ENCODE measurements at places on chromosomes 7 and 10.

GRCh38 chr10:121580276-121581116 is 17.7 kb downstream of the FGFR2 start:
- H3K4me3 ChIP-seq: no peak overlapping the region
- peaks cover 45% of the 10 kb centered on the region for H3K4me1 ChIP-seq
- no peaks in the 10 kb centered on the region for H3K27me3 ChIP-seq
- H3K36me3 ChIP-seq: no peaks in the 10 kb centered on the region
- H3K27ac ChIP-seq: no peak overlapping the region

DNA sequence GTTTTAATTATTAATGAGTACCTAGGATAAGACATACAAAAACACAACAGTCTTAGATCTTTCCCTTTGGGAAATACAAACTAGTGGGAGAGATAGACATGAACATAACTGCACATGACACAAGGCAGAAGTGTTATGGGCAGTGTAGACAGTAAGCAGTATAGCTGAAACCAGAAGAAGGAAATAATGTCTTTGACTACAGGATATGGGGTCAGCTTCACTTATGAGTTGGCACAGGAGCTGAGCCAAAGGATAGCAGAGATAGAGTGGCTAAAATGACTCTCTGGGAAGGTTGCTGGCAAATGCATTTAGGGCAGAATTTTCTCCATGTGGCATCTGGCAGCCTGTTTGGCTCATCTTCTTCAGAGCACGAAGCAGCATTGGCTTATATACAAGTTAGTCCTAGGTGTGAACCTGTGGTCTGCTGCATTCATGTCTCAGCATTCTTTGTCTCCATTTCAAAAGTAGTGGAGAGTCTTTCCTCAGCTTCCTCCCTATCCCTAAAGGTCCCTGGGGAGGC is 60.3 kb upstream of the FEZF1 start:
- H3K27ac ChIP-seq: no peak overlapping the region
- H3K27me3 ChIP-seq: no peaks in the 10 kb centered on the region
- H3K36me3 ChIP-seq: no peaks in the 10 kb centered on the region
- no peaks in the 10 kb centered on the region for H3K4me1 ChIP-seq

DNA sequence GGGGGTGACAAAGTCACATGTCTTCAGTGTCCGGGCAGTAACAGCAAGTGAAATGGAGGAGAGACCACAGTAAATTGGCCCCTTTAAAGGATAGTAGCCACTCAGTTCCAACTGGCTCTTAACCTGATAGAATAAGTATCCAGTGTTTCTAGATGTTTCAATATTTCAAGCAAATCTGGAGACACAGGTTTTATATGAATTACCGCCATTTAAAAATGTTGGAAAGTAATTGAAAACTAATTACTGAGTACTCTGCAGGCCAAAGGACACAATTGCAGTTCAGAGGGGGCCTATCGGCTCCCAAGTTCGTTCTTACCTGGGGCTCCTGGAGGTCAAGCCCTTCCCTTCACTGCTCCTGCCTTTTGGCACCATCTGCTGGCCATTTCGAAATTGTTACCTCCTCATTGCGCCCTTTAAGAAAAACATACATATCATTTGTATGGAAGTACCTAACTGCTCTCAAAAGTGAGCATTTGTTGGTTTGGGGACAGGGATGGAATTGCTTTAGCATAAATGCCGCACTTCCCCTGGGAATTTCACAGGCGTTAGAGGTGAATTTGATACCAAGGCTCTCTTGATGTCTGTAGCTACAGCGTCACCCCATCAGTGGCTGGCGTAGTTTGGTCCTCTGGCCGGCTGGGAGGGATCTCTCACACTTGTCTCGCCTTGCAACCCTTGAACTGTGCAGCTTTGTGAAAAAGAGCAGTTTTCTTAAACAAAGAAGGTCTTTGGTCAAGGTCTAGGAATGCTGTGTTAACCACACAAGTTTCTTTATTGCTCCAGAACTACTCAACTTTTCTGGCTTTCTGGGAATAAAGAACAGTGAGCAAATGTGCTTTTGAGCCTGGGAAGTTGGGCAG is 220.0 kb downstream of the ARHGAP21 start:
- no peaks in the 10 kb centered on the region for H3K27me3 ChIP-seq
- H3K4me3 ChIP-seq: no peak overlapping the region
- H3K4me1 ChIP-seq: no peaks in the 10 kb centered on the region
- H3K27ac ChIP-seq: no peak overlapping the region
- DNase-seq: no peak

DNA sequence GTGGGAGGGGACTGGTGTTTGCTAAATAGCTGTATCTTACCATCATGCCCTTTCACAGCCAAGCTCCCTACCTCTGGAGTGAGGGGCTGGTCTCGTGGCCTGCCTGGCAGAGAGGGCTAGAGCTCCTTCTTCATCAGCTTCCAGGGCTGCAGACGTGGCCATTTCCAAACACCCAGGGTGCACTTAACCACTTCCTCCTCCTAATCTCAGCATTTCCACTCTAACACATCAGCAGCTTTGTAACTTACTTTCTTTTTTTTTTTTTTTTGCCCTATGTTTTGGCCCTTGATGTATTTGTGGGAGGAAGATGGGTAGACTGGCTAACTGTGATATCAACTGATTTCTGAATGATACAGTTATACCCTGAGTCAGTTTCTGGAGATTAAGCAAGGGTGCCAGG is 27.4 kb downstream of the LRRC4 start:
- no peaks in the 10 kb centered on the region for H3K27me3 ChIP-seq
- H3K4me1 ChIP-seq: no peaks in the 10 kb centered on the region
- no peak overlapping the region for H3K4me3 ChIP-seq
- H3K27ac ChIP-seq: no peak overlapping the region
- no peak for DNase-seq

DNA sequence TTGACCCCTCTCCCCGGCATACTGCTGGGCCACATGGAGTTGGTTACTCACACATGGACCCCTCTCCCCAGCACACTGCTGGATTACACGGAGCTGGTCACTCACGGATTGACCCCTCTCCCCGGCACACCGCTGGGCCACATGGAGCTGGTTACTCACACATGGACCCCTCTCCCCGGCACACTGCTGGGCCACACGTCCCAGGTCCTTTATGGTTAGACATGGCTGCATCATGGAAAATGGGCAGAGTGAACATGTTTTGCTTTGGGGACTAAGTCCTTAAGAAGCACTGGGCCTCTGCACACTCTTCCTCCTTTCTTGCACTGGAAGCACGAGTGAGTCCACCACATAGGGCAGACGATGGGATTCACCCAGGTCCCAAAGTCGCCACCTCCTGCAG is 102.1 kb upstream of the SHH start:
- H3K36me3 ChIP-seq: no peaks in the 10 kb centered on the region
- no peaks in the 10 kb centered on the region for H3K4me1 ChIP-seq
- H3K4me3 ChIP-seq: no peak overlapping the region
- no peak for DNase-seq
- no peak overlapping the region for H3K27ac ChIP-seq
- no peaks in the 10 kb centered on the region for H3K27me3 ChIP-seq

DNA sequence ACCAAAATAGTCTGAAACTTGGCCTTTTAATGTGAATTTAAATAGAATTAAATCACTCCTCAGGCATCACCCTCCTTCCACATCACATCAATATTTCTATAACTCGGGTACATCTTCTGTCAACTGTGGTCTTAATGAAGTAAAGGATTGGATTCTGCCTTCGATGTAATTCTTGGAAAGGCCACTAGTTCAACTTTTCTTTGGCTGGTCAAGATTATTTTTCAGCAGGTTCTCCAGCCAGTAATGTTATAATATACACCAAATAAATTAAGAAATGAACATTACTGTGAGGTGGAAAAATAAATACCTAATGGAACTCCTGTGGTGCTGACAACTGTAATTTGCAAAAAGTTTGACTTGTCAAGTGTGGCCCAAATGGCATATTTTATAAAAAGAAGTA is 9.7 kb upstream of the SLC16A9 start:
- no peaks in the 10 kb centered on the region for H3K4me1 ChIP-seq
- DNase-seq: no peak
- no peak overlapping the region for H3K4me3 ChIP-seq
